Osteocyte (in vitro differentiated cells): ENCODE measurements at places on chromosomes 13 and 19.

GRCh38 chr19:342801-343421 is 1.7 kb downstream of the MIER2 start:
- no peak for DNase-seq

DNA sequence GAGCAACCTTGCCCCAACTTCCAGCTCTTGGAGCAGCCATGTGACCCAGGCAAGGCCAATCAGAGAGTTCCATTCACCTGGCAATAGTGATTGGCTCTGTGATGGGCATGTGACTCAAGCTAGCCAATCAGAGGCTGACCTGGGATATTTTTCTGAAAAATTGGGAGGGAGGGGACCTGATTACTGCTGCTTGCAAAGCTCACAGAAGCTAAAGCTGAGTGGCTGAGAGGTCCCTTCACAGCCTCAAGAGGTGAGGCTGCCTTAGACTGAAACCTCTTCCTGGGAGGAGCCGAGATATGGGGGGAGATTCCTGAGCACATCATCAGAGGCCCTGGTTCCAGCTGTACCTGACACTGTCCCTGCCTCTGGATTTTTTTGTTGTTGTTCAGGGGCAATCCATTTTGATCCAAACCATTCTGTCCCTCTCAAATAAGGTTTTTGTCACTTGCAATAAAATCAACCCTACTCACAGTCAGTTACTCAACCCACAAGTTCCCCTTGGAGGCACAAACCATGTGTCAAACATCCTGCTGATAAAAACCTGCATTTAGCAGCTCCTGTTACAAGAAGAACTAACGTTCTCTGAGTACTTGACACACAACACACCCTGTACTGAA is 4.8 kb downstream of the CIB3 start:
- no peak for DNase-seq

GRCh38 chr13:39052944-39053343 is 14.7 kb downstream of the NHLRC3 start:
- no peak for DNase-seq

- no peak for DNase-seq
These were observed 615.1 kb downstream of the EFNB2 start for GRCh38 chr13:105920370-105920769.

DNA sequence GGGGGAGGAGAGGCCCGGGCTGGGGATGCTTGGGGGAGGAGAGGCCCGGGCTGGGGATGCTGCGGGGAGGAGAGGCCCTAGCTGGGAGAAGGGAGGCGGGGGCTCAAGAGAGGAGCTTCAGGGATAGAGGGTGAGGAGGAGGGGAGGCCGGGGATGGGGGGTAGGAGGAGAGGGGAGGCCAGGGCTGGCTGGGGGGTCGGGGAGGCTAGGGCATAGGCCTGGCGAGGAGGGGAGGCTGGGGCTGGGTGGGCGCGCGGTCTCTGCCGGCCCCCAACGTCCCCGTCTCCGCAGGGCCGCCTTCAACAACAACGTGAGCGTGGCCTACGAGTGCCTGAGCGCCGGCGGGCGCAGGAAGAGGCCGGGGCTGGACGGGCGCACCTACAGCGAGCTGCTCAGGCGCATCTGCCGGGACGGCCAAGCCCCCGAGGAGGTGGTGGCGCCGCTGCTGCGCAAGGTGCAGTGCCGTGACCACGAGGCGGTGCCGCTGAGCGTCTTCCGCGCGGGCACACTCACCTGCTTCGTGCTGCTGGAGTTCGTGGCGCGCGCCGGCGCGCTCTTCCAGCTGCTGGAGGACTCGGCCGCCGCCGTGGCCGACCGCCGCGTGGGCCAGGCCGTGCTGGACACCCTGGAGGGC is 11.4 kb downstream of the TPGS1 start:
- no peak for DNase-seq
